Stimulated activated CD4-positive, alpha-beta T cell treated with anti-CD3 and anti-CD28 coated beads, Interleukin-12 subunit alpha, Interleukin-12 subunit beta, amount 100 ng/mL, for 4 hours (primary cell): ENCODE measurements at places on chromosomes 16 and 17.

GRCh38 chr17:19470530-19471261 is 59.7 kb downstream of the RNF112 start:
- no peak for DNase-seq

- no peak for DNase-seq
Observed at GRCh38 chr17:38922538-38923297, 2.7 kb upstream of the LASP1NB start.

- no peak for DNase-seq
Observed at GRCh38 chr16:89616623-89617022, 3.2 kb downstream of the DPEP1 start.

GRCh38 chr16:1037394-1038257 is 34.9 kb upstream of the SSTR5 start:
- DNase-seq = no peak

DNA sequence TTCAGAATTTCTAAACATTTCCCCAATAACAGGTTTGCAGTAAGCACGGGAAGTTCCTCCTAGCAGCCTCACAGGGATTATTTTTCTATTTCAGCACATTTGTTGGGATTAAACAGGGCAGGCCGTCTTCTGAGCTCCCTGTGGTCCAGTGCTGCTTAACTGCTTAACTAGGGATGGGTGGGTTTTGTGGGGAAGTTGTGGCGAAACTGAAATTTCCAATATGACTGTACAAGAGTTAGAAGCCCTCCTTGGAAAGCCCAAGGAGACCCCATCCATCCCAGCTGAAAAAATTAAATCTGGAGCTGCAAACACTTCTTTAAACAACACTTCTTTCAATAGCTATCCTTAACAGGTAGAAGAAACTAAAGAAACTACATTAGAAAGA is 22.2 kb downstream of the FAM117A start:
- no peak for DNase-seq

- no peak for DNase-seq
Observed at GRCh38 chr16:84081446-84081989, 35.2 kb downstream of the MBTPS1 start.

DNA sequence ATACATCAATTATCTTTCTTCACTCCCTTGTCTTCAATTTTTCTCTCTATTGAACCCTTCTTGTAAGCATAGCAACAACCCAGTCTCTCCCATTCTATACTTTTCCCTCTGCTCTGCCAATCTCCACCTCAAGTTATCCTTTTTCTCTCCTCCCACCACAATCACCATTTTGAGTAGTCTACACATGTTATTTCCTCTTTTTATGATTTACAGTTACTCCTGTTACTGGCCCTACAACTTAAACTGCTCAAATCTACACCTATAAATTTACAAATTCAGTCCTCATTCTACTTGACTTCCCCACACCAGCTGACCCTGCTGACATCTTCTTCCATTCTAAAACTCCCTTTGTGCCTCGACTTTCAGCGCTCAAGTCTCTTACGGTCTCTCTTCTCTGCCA is 84.6 kb downstream of the SPAG9 start:
- DNase-seq = no peak

DNA sequence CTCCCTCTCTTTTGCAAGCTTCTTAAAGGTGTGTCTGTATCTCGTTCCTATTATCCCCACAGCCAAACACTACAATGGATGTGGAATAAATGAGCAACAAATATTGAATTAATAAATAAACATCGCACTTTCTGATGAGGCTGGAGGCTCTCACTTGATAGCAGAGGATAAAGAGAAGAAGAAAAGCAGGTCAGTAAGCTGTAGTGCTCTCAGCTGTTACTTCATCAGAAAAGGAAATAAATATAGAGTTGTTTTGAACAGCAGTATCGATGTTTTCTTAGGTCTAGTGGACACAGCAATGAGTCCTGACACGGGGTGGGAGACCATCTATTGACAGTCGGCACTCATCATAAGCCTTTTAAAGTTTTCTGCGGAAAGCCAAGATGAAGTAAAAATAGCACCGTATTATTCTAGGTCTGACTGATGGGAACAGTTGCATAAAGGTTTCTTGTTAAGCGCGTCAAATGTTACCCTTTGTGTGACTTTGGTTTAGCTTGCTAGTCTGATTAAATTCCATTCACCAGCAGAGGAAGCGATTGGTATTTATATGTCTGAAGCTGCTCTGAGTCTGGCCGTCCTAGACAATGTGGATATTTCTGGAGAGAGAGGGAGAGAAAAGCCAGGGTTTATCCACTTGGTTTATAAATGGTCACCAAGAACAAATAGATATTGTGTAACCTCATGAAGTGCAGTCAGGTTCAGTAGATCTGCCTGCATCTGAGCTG is 646.1 kb downstream of the CDH11 start:
- no peak for DNase-seq

DNA sequence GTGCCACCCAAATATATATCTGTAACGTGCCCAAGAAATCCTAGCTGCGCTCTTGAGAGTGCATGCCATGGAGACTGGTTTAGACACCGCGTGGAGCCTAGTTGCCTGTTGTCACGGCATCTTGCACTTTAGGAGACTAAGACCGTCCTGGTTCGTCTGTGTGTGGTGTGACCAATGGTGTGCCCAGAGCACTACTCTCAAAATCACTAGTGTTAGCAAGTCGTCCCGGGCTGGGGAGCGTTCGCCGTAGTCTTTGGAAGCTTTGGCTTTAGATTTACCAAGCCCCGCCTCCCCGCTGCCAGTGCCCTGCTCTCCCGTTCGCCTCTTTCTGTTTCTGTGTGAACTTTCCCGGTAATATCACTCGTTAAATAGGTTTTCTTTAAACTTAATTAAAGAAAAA is 27.0 kb downstream of the CLUH start:
- DNase-seq = no peak

DNA sequence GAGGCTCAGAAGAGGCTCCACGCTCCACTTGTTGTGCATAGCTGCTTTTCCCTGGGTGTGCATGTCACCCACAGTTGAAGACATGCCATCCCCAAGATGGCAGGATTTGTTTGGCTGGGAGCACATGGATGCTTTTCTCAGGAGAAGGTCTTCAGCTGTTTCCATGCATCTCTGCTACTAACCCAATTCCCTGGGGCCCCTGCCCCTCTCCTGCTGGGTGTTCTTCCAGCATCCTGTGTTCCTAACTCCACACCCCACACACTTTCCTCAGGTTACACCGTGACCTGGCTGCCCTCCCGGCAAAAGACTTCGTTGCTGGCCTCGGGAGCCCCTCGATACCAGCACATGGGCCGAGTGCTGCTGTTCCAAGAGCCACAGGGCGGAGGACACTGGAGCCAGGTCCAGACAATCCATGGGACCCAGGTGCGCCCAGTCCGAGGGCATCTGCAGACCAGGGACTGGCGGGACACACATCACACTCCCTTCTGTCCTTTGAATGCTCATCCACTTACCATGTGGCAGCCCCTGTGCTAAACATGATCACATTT is 21.5 kb downstream of the ITGAL start:
- no peak for DNase-seq

DNA sequence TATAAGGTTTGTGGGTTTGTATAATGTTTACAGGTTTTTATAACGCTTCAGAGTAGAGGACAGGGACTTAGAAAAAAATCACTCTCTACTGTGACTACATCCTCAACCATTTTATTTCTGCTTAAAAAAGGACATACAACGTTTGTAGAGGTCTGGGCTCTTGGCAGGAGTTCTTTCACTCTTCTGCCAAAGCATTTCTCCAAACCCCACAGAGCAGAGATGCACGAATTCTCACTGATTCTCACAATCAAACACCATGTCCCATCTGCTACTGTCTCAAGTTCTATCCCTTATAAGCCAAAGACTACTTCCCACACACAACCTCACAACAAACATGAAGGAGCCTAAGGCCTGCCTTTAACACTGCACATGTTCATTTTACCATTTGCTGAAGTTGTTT is 7.0 kb upstream of the ANKFY1 start:
- DNase-seq = no peak

DNA sequence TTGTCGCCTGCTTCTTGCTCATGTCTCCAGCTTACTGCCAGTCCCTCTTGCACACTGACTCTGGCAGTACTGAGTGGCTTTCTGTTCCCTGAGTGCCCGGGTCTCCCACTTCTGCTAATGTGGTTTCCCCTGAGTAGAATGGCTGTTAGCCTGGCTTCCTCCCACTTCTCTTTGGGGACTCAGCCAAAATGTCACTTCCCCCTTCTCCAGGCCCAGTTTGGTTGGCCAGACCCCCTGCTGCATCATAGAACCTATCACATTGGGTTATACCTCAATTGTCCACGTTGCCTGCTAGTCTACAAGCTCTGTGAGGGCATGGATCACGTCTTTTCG is 304.4 kb downstream of the HS3ST3B1 start:
- DNase-seq = no peak

DNA sequence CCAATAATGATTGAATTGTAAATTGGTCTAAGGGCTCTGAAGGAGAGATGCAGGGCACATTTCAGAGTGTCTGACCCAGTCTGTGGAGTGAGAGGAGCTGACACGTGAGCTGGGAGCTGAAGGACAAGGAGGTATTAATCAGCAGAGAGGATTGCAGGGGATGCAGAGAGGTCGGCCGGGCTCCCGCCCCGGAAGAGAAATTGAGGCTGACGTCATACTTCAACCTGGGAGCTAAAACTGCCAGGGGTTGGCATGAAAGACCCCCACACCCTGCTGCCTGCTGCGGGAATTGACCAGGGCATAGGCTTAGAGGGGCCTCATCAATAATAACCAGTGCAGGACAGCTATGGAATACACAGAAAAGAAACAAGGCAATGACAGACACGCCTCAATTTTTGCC is 53.6 kb upstream of the CLEC19A start:
- DNase-seq = no peak

- DNase-seq = no peak
Observed at GRCh38 chr17:27404676-27405075, 51.6 kb upstream of the KSR1 start.
